Kidney (tissue), 22 donors: ENCODE measurements at places on chromosomes 16 and 17. TPM values are rescaled to one million over a fixed set of nuclear protein-coding genes. Genes with fewer than 3 reads are reported as not detected.

Gene TNFSF12
- 48.0 TPM for total RNA-seq

- peak; percentile 96 for DNase-seq
Observed at GRCh38 chr16:67530013-67530939, 1.6 kb downstream of the RIPOR1 start.

- DNase-seq, result no peak
Observed at GRCh38 chr17:19726631-19727376, 10.4 kb upstream of the SLC47A2 start.

DNA sequence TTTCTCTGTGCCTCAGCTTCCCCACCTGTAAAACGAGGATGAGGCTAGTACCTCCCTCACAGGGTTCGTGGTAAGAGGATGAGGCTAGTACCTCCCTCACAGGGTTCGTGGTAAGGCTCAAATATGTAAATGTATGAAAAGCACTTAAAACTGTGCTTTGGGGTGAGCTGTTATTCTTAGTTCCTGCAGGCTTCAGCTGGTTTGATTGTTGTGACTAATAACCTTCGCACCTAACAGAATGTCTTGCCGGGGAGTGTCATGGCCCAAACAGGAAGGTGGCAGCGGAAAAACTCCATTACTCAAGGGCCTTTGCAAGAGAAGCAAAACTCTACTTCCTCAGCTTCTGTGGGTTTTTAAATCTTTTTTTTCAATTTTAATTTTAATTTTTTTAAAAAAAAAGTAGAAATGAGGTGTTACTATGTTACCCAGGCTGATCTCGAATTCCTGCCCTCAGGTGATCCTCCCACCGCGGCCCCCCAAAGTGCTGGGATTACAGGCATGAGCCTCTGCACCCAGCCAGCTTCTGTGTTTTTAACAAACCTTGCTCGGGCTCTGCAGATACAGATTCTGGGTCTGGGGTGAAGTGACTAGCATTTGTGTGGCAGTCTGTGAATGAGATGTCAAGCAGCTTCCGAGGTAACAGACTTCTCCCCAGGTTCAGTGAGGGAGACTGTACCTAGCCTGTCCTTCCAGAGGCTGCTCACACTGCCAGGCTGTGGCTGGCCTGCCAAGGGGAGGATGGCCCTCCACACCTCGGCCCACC lies 103.0 kb downstream of the RAB11FIP4 start:
- DNase-seq, result no peak

DNA sequence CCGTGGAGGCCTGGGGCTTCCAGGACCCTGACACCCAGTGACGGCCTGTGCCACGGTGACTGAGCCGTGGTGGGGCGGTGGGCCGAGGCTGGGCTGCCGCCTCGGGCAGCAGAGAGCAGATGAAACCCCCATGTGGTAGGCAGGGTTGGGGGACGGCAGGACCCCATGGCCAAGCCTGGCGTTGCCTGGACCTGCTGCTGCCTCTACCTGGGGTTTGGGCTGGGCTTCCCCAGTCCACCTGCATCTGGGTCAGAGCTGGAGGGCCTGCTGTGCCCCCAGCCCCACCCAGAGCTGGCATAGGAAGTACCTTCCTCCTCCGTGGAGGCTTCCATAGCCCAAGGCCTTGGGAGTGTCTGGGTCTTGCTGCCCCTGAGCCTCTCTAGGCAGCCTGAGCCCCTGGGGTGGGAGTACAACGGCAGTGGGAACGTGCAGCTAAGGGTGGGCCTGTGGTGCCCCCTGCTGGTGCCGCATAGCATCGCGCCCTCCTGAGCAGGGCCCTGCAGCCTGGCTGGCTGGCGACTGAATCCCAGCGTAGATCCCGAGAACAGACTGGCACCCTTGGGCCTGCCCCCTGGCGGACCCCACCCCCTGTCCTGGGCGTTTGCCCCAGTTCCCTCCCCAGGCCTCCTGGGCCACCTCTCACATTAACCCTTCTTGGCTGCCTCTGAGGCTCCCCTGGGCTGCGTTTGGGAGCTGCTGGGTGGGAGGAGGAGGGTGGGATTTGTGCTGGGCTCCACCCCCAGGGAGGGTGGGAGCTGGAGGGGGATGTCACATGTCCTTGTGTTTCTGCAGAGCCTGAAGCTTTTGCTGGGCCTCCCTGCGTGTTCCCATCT lies 12.6 kb upstream of the ATP6V0C start:
- peak; percentile 95 for DNase-seq
